Karpas-422 (cell line): ENCODE measurements at places on chromosomes 12 and 14.

DNA sequence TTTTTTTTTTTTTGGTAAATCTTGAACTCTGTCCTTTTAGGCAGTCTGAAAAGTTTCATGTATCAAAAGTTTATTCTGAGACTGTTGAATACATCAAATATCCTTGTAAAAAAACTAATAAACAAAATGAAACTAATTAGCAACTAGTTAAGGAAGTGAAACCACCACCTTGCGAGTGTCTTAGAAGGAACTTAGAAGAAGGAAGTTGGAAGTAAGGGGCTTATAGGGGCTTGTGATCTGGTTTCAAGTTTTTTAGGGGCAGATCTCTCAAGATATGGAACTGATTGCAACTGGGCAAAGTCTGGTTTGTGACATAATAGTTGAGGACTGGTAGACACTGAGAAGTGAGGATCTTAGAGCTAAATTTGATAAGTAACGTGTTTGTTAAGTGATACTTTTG, 748.8 kb downstream of the C12orf50 start:
- DNase-seq, result peak; percentile 75

- DNase-seq, result no peak
Observed at GRCh38 chr12:129084875-129085826, 231.9 kb downstream of the GLT1D1 start.

GRCh38 chr12:113519464-113520307, 48.0 kb upstream of the LHX5 start:
- DNase-seq, result no peak

DNA sequence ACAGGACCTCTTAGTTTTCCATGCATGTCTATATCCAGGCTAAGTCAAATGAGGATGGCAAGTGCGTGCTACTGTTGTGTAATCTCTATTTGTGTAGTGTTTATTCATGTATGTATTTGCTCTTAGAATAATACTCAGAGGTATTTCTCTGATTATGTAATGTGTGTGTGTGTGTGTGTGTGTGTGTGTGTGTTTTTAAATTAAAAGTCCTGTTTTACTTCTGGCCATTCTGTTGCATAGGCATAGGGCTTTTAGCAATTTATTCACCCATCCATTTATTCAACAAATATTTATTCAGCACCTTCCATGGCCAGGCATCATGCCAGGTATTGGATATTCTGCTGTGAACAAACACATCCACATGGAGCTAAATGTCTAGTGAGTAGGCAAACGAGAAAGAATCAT, 63.5 kb downstream of the PELI2 start:
- no peak for DNase-seq

DNA sequence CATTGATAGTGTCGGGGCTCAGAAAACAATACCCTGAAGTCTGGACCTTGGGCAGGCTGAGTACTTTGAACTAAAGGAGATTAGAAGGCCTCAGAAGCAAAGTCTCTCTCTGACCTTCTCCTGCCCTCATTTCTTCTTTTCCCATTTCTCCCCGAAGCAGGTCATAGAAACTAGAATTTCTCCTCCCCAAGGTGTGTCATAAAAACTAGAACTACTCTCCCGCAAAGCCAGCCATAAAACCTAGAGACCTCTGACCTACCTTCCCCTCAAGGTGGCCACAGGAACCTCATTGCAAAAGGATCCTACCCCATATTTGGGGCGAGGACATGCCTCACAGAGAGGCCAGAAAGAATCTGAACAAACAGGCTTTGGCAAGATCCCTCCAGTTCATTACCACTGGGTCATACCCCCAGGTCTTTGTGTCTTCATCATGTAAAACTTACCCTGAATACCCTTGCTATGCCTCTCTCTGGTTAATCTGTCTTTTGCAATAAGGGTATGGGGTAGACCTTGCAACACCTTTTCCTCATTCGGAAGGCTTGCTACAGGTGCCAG, 64.7 kb upstream of the ZFP36L1 start:
- DNase-seq, result no peak

- DNase-seq, result no peak
Observed at GRCh38 chr12:25332143-25332542, 81.4 kb upstream of the KRAS start.

DNA sequence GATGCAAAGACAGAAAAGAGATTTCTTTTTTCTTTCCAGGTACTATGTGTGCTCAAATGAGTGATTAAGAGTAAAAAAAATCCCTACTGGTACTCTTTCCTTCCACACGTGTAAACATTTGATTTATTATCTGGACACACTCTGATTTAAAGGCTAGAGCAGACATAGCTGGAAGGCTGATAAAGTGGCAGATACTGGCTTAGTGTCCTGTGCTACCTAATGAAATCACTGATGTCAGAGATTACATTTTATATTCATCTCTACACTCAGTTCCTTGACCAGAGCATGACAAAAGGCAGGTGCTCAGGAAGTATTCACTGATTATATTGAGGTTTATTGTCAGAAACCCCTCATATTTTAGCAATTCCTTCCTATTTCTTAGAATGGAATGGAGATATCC, 136.6 kb upstream of the SLC38A2 start:
- no peak for DNase-seq

DNA sequence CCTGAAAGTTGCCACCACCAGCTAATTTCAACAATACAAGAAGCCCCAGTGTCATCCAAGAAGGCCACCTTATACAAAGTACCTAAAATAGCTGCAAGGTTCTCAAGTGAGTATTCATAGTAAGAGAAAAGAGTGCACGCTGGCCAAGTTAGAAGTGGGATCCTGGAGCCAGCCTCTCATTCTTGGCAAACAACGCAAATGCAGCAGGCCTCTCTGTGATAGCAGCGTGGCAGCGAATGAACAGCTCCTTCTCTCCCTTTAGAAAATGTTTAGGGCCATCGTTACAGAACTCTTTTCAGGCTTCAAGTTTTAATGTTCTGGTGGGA, 78.0 kb upstream of the IFNG-AS1 start:
- no peak for DNase-seq

- DNase-seq, result no peak
Observed at GRCh38 chr12:110921262-110921661, 883 bp upstream of the MYL2 start.
